ENCODE measurements at places on chromosomes 11 and 22.

- DNase-seq: no peak
These were observed 66.1 kb upstream of the ARHGAP20 start for GRCh38 chr11:110778343-110778742.

GRCh38 chr22:32932176-32932575 lies 126.0 kb downstream of the SYN3 start:
- DNase-seq: no peak

DNA sequence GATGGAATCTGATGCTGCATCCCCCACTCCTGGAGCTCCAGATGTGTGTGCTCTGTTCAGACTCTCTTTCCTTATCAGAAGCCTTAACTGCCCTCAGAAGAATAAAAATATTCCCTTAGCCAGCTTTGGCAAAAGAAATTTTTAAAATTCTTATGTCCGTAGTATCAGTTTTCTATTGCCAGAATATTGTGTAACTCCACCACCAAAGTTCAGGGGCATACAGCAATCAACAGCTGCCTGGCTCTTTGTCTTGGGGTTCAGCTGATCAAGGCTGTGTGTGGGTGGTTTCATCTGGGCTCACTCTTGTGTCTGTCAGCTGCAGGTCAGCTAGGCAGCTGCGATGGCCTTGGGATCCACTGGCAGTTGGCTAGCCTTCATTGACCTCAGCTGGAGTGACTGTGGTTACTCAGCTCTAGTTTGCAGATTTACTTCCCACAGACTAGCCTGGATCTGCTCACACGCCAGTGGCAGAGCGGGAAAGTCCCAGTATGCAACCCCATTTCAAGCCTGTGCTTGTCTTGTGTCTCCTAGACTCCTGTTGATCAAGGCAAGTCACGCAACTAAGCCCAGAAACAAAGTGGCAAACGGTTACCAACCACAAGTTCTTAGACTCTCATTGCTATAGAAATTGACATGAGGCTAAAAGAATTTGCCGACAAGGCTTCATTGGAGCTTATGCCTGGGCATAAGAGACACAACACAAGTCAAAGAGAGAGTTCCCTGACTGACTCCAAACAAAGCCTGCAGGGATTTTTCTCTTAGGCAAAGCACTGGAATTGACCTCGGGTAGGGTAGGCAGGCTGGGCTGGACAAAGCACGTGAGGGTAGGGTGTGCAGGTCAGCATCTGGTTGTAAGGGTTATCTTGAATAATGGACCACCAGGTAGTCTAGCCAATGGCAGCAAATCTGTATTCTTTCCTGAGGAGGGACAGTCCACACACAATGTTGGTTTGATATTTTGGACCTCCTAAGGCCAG lies 7.5 kb downstream of the TMEM138 start:
- DNase-seq: no peak

- no peak for DNase-seq
These were observed 106.7 kb downstream of the SIK3 start for GRCh38 chr11:116991491-116991890.

GRCh38 chr22:39181778-39182177 lies 29.3 kb upstream of the CBX7 start:
- no peak for DNase-seq

GRCh38 chr11:105696000-105696399 lies 86.1 kb downstream of the GRIA4 start:
- DNase-seq: no peak

- DNase-seq: no peak
These were observed 704 bp upstream of the CFL1 start for GRCh38 chr11:65858681-65859087.

DNA sequence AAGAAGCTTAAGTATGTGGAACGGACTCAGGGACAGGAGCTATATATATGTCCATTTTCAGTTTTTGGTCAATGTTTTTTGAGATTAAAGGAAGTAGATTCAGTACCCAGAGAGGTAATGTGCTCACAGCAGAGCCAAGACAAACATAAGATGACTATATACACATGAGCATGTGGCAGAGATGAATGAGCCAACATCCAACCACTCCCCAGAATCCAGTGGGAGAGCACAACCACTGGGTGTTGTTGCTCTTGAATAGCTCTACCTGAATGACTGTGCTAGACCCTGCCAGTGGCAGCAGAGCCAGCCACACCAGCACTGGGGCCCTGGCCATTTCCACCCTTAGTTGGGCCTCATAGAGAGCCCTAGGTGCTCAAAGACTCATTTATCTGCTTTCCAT lies 10.7 kb upstream of the SYTL2 start:
- DNase-seq: no peak

DNA sequence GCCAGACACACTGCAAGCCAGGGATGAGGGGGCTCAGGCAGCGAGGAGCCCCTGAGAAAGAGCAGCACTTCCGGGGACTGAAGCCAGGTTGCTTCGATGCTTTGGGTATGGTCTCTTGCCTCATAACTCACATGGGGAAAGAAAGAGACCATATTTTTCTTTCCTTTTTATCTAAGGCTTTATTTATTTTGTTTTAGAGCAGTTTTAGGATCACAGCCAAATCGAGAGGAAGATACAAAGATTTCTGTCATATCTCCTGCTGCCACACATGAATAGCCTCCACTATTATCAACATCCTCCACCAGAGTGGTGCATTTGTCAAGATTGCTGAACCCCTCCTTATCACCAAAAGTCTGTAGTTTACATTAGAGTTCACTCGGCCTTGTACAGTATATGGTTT lies 24.3 kb upstream of the ADSL start:
- DNase-seq: peak; percentile 3

GRCh38 chr11:23772081-23772480 lies 724.8 kb upstream of the LUZP2 start:
- no peak for DNase-seq

DNA sequence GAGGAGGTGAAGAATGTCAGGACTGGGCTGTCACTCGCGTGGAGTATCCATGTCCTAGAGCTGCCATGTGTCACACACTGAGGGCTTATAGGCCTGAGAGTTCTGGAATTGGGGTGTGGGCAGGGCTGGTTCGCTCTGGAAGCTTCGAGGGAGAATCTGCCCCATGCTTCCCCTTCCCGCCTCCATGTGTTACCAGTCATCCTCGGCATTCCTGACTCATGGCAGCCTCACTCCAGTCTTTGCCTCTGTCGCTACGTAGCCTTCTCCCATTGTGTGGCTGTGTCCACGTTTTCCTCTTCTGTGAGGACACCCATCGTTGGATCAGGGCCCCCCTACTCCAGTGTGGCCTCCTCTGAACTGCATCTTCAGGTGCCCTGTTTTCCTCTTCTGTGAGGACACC lies 301.2 kb downstream of the TBC1D22A start:
- peak; percentile 32 for DNase-seq

GRCh38 chr11:14454861-14455632 lies 44.6 kb downstream of the COPB1 start:
- DNase-seq: peak; percentile 45

GRCh38 chr11:235609-235996 lies 539 bp downstream of the SIRT3 start:
- DNase-seq: no peak

DNA sequence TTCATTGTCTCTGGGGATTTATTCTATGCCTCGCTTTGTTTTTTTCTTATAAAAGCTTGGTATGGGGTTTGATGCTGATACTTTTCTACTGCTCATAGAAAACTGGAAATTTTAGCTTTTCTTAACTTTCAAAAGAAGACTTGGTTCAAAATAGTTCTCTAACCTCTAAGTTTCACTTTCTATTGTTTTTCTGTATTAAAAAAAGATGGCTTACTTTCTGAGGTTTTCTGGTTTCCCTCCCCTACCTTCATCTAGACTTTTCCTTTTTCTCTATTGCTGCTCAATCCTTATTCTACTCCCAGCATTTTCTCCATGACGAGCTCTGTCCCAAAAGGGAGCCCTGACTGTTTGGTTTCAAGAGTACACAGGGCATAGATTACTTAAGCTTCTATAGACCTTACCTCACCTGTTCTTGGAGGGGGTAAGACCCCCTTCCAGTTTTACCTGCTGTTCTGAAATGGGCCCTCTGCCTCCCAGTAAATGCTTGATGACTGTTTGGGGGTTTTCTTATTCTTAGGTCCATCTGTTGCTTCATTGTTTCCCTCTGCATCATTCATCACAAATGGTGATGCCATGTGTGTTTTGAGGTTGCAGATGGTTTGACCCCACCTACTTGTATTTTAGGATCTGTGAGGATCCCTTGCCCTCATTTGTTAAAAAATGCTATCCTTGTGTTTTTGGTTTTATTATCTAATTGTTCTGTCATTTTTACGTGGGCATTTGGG lies 29.5 kb downstream of the DNHD1 start:
- DNase-seq: no peak

DNA sequence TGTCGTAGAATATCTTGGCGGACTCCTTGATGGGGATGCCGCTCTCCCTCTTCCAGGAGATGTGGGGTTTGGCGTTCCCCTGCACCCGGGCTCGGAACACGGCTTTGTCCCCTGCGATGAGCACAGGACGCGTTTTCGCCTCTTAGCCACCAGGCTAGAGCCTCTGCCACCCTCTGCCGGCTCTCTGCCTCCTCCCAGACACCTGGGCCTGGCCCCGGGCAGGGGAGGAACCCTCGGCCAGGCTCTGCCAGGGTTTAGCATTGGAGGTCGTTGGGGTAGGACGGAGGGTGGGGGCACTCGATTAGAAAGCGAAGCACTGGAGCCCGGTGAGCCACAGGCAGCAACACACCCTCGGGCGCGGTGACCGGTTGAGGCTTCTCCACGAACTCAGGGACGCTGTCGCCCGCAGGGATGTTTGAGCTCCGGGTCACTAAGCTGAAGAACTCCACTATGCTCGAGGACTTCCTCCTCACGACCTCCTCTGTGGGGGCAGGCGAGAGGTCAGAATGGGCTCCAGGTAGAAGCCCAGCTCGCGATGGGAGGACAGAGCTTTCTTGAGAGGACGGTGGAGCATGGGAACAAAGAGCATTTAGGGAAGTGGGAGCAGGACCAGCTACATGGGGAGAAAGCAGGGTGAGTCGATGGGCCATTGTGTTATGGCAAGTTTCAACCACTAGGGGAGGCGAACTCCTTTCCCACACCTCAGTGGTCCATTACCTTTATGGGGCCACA lies 4.3 kb downstream of the IGSF22 start:
- DNase-seq: peak; percentile 92

Measured in endodermal cell (in vitro differentiated cells).